ENCODE measurements at places on chromosomes 11 and 22. TPM values are rescaled to one million over a fixed set of nuclear protein-coding genes. Genes with fewer than 3 reads are reported as not detected.
A peak's percentile ranks its signal among the peaks of the same experiment; 100 is the strongest.

The ADM2 gene
- 21.1 TPM for total RNA-seq

The PGGHG gene
- 39.9 TPM for total RNA-seq

DNA sequence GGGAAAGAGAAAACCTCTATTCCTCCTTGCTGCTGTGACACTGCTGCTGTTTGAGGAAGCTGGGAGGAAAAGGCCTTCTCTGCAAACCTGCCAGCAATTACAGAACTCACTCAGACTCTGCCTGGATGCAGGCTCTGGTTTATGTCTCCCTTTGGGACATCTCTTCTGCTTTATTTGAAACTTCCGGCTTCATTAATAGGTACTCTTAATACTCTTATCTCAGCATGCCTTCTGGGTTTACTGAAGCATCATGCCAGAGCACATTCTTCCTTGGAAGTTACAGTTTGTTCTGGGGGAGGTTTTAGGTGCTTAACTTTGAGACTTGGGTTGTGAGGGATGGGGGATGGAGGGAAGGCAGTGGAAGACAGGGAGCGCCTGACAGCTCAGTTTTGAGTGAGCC lies 79.9 kb downstream of the NAV2 start:
- no peak for DNase-seq
- no peak overlapping the region for H3K27ac ChIP-seq
- H3K4me3 ChIP-seq = no peak overlapping the region

GRCh38 chr11:79663017-79663416 lies 222.2 kb upstream of the TENM4 start:
- H3K4me3 ChIP-seq = no peak overlapping the region
- H3K36me3 ChIP-seq = no peaks in the 10 kb centered on the region
- H3K27me3 ChIP-seq = no peaks in the 10 kb centered on the region
- DNase-seq = no peak
- H3K27ac ChIP-seq = no peak overlapping the region
- H3K4me1 ChIP-seq = no peaks in the 10 kb centered on the region

DNA sequence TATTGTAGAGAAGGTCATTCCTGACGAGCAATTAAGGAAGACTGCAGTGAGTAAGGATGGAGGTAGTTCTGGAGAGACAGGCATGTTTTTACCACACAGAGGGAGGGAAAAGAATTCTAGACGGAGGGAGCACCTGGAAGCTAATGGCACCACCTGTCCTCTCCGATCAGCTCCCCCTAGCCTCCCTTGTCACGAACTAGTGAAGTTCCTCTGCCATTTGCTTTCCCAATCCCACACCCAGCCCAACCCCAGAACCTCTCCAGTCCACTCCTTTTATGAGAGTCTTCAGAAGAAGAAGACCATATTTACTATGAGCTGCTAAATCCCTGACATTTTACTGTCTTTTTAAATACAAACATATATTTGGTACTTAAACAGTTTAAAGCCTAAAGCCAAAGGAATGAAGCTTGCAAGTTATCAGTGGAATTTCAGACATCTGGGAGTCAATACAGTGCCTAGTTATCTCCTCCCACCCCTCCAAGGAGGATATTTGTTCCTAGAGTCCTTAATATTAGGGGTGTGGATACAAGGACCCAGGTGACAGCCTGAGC lies 46.1 kb upstream of the HSPA8 start:
- H3K4me3 ChIP-seq = no peak overlapping the region
- H3K4me1 ChIP-seq = peaks cover 13% of the 10 kb centered on the region
- H3K27ac ChIP-seq = no peak overlapping the region
- no peak for DNase-seq
- H3K27me3 ChIP-seq = no peaks in the 10 kb centered on the region

DNA sequence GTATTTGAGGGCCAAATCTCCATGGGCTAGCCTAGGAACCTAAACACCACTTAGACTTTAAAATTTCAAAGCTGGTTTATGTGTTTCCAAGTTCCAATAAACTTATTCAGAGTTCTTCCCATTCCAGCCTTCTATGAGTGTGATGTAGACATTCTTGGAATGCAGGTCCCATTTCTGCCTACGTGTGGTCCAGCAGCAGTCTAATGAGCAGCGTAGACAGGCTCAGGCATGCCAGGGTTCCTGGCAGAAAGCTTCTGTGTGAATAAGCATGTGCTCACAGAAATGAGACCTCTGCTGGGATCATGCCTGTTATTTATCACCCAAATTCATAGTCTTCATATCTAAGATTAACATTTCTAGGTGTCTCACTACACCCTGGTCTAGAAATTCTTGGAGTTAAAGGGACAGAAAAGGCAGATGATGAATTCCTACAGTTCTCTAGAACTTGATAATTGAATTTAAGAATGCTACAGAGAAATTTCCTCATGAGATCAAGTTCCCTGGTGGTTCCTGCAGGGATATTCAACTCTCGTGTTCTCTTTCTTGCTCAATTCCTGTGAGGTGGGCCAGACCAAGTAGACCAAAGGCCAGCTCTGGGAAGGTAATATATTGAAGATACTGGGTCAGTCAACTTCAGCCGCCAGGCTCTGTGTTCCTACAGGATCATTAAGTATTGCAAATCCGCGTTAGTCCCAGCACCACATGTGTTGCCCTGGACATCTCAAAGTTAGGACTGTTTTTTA lies 17.6 kb downstream of the RNF185 start:
- peak overlapping the region; percentile 41 for H3K27ac ChIP-seq
- H3K27me3 ChIP-seq = no peaks in the 10 kb centered on the region
- H3K36me3 ChIP-seq = peaks cover 8% of the 10 kb centered on the region
- peaks cover 19% of the 10 kb centered on the region for H3K4me1 ChIP-seq
- no peak overlapping the region for H3K4me3 ChIP-seq
- DNase-seq = no peak

- no peak overlapping the region for H3K4me3 ChIP-seq
- no peak overlapping the region for H3K27ac ChIP-seq
- DNase-seq = no peak
- H3K27me3 ChIP-seq = no peaks in the 10 kb centered on the region
- peaks cover 24% of the 10 kb centered on the region for H3K4me1 ChIP-seq
Observed at GRCh38 chr11:456533-456932, 6.5 kb downstream of the PTDSS2 start.

DNA sequence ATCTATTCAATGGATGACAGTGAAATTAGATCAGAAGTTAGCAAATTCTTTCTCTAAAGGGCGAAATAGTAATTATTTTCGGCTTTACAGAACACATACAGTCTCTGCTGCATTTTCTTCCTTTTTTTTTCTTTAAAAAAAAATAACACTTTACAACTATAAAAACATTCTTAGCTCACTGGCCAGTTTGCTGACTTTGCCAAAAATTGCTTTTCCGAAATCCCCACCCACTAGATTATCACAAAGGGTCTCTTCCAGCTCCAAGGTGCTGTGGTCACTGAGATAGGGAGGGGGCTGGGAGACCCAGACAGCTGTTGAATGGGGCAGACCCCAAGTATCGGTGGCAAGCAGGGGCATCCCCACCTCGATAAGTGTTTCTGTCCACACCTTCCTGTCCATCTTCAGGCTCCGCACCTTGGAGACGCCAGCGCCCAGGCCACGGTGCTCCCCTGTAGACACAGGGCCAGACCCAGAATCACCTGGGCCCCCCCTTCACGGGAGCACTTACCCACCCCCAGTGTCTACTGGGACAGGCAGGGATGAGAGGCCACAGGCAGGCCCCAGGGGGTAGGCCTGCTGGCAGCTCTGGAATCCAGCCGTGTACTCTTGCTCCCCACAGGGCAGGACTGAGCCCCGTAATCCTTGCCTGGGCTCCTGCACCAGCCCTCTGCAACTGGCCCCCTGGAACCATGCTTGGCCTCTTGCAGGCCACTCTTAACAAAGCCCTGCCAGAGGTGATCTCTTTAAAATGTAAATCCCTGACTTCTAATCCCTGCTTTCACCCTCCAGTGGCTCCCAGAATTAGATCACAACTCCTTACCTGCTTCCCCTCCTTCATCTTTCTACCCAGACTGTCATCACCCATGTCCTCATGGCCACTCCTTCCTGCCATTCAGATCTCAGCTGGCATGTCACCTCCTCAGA lies 31.5 kb upstream of the PDE2A start:
- H3K27me3 ChIP-seq = no peaks in the 10 kb centered on the region
- no peak overlapping the region for H3K27ac ChIP-seq
- H3K4me1 ChIP-seq = peaks cover 46% of the 10 kb centered on the region
- H3K36me3 ChIP-seq = peaks cover 29% of the 10 kb centered on the region
- no peak overlapping the region for H3K4me3 ChIP-seq
- DNase-seq = no peak

DNA sequence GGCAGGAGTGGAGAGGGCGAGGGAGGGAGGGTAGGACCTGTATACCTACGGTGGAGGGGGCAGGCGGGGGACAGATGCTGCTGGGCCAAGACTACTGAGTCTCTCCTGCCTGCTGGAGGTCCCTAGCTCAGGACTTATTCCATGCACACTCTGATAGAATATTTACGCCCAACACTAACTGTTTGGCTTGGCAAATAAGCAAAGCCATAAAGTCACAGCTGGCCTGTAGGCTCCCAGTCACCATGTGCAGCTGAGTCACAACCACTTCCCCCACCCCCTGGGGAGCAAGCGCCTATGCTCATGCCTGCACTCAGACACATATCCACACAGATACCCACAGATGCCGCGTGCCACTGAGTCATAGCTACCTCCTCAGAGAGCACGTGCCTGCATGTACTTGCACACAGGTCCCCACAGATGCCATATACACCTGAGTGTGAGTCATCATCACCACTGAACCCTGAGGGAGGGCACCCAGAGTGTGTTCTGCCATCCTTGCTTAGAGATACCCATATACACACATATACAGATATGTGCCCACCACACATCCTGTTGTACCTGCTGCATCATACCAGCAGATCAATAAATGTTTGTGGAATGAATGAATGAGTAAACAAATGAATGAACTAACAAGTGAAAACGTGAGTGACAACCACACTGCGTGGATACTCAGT lies 95.8 kb downstream of the SWAP70 start:
- DNase-seq = peak; percentile 96
- H3K4me1 ChIP-seq = peaks cover 75% of the 10 kb centered on the region
- no peaks in the 10 kb centered on the region for H3K36me3 ChIP-seq
- H3K4me3 ChIP-seq = peak overlapping the region; percentile 55
- H3K27me3 ChIP-seq = no peaks in the 10 kb centered on the region
- H3K27ac ChIP-seq = peak overlapping the region; percentile 99

- H3K36me3 ChIP-seq = no peaks in the 10 kb centered on the region
- H3K27me3 ChIP-seq = peaks cover 40% of the 10 kb centered on the region
- peaks cover 14% of the 10 kb centered on the region for H3K4me1 ChIP-seq
- H3K27ac ChIP-seq = peak overlapping the region; percentile 33
Observed at GRCh38 chr11:13269775-13270174, 7.8 kb upstream of the BMAL1 start.

- no peaks in the 10 kb centered on the region for H3K27me3 ChIP-seq
- H3K4me3 ChIP-seq = no peak overlapping the region
- H3K36me3 ChIP-seq = no peaks in the 10 kb centered on the region
- peaks cover 22% of the 10 kb centered on the region for H3K4me1 ChIP-seq
Observed at GRCh38 chr22:45961679-45962433, 15.1 kb downstream of the WNT7B start.

GRCh38 chr11:60005360-60005759 lies 11.6 kb upstream of the OOSP4B start:
- no peak overlapping the region for H3K27ac ChIP-seq
- H3K36me3 ChIP-seq = no peaks in the 10 kb centered on the region
- DNase-seq = no peak

DNA sequence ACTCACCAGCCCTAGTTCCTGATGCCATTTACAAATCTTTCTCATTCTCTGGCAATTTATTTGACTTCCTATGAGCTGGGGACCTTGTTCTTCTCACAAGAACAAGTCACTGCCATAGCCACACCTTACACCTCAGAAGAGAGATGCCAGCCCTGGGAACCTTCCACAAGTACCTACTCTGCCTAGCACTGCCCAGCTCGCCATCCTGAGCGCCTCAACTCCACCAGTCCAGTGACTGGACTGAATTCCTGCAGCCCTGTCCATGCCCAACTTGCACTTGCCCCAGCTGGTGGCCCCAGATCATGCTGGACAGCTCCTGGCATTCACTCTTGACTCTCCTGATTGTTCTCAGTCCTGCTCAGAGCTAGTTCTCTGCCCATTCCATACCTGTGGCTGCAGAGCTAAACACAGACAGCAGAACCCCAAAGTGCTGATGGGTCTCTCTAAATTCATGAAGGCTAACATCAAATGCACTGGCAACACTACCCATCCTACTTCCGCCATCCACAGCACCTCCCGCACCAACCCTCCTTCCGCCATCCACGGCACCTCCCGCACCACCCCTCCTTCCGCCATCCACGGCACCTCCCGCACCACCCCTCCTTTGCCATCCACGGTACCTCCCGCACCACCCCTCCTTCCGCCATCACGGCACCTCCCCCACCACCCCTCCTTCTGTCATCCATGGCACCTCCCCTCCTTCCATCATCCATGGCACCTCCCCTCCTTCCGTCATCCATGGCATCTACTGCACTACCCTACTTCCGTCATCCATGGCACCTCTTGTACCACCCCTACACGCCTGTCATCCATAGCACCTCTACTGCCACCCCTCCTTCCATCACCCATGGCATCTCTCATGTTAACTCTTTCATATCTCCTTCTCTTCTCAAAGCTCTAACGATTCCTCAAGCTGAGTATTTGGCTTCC lies 23.6 kb upstream of the SLC25A1 start:
- H3K27me3 ChIP-seq = no peaks in the 10 kb centered on the region
- H3K36me3 ChIP-seq = peaks cover 6% of the 10 kb centered on the region
- H3K4me3 ChIP-seq = no peak overlapping the region
- DNase-seq = no peak

DNA sequence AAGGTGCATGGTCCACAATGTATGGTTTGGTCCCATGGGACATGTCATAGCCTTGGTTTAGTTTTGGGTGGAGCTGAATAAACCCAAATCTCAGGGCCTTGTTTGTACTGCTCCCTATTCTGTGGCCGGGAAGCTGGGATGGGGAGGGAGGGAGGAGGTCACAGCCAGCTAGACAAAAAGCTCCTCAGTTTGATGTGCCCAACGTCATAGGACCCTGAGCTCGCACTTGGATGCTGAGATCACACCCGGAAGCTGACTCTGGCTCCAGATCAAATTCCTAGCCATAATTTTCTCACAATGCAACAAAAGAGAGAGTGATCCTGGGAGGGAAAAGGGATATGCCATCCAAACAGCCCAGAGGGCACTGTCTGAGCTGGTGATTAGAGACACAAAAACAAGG lies 1.5 kb downstream of the HSPB2 start:
- peaks cover 7% of the 10 kb centered on the region for H3K27me3 ChIP-seq
- no peaks in the 10 kb centered on the region for H3K36me3 ChIP-seq
- peak overlapping the region; percentile 98 for H3K27ac ChIP-seq

GRCh38 chr22:48745842-48746788 lies 1081.6 kb downstream of the BRD1 start:
- peak; percentile 78 for DNase-seq
- no peaks in the 10 kb centered on the region for H3K27me3 ChIP-seq
- H3K27ac ChIP-seq = no peak overlapping the region
- H3K4me3 ChIP-seq = no peak overlapping the region

Measured in osteocyte (in vitro differentiated cells).